ENCODE measurements at places on chromosomes 6 and 20.

DNA sequence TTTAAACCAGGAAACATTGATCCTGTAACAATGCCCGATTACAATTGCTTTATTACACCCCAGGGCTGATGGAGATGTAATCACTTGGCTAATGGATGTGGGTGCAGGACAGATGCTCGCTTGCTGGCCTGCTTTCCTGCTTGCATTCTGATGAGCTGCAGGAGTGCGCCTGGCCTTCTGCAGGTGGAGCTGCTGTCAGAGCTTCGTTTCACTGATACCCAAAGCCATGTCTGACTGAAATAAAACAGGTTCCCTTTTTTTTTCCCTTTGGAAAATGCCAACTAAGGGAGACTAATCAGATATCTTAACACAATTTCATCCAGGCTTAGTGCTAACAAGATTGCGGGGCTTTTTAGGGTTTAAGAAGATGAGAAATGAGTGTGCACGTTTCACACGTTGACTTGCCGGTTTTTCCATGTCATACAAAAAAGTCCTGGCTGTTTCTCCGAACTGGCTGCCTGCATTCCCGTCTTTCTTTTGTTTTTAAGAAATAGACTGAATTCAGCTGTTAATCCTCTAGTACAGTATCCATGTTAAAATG is 60.7 kb downstream of the VAPB start:
- no peak for DNase-seq

- no peak for DNase-seq
Measured at GRCh38 chr6:135600931-135601330, 103.4 kb upstream of the AHI1 start.

DNA sequence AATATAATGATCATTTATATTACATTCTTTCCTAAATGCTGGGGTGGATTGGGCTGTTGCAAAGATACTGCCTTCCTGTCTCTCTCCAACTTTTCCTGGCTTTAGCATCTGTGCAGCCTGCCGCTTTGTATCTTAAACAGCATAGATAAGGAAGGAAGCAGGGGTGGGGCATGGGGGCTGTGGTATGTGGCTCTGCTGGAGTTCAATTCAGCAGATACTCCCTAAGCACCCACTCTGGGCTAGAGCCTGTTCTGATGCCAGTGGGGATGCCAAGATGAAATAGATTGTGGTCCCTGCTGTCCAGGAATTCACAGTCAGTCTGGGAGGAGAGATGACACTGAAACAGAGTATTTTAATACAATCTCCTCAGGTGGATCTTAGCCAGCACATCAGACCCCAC is 56.8 kb downstream of the EIF2S2 start:
- DNase-seq = no peak

DNA sequence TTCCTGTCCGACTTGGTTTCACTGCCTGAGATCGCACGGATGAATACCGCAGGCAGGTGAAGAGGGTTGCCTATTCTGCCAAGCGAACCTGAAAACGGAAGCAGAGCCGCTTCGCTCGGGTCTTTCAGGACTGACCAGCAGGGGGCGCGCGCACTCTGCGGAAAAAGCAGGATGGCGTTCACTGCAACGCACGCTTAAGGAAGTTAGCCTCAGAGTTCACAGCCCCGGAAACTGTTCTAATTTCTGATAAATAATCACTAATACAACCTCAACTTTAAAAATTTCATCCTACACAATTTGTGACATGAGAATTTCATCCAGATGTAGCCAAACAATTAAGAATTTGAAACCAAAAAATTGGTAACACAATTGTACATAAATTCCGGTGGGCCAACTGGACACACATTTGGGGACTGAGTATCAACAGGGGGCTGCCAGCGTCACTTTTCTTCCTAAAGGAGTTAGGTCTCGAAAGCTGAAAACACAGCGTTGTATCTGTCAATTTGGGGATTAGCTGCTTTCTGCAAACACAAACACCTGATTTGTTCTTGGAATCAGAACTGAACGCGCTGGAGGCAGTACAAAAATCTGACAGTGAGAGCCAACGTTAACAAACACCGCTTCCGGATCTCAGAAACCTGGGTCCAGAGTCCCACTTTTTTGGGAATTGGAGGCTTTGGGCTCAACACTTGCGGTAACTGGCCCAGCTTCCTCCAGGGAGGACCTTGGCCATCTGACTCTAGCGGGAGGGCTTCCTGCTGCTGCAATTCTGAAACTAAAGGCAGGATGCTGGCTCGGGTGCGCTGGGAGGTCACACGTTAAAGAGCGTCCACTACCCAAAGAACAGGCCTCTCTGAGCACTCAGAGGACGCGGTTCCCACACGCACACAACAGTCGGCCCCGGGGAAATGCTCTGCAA is 8.8 kb downstream of the PXDC1 start:
- DNase-seq = no peak

DNA sequence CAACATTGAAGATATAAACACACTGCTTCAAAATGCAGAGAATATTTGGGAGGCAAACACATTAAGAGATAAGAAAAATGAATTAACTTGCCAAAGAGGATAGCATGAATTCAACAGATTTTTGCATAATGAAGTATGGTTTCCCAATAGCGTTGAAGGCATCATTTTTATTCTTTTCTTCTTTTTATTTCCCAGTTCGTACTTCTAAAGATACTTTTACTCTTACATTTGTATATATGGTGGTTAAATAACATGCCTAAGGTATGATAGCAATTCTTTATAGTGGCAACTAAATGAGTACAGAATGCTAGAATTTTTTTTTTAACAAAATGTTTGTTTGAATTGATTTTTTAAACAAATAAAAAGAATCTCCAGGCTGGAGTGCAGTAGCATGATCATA is 473.4 kb upstream of the MARCKS start:
- DNase-seq = no peak

DNA sequence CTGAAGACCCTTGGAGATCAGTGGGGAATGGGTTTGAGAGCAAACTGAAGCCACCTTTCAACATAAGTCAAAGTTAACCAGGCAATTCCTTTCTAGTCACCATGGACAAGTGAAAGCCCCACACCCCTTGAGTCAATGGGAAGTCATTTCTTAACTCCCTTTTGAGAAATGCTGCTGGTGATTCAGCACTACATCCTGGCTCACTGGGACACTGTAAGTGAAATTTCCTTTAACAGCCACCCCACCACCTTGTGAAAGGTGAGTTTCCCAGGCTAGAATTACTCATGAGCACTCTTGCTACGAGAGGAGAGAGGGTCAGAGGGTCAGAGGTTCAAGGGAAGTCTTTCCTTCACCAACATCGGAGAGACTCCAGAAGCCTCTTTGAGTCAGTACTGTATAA is 93.3 kb upstream of the MARCKS start:
- no peak for DNase-seq

- no peak for DNase-seq
Measured at GRCh38 chr6:169224716-169225115, 28.9 kb downstream of the THBS2 start.

GRCh38 chr20:48682529-48683363 is 145.1 kb downstream of the PREX1 start:
- DNase-seq = peak; percentile 95

DNA sequence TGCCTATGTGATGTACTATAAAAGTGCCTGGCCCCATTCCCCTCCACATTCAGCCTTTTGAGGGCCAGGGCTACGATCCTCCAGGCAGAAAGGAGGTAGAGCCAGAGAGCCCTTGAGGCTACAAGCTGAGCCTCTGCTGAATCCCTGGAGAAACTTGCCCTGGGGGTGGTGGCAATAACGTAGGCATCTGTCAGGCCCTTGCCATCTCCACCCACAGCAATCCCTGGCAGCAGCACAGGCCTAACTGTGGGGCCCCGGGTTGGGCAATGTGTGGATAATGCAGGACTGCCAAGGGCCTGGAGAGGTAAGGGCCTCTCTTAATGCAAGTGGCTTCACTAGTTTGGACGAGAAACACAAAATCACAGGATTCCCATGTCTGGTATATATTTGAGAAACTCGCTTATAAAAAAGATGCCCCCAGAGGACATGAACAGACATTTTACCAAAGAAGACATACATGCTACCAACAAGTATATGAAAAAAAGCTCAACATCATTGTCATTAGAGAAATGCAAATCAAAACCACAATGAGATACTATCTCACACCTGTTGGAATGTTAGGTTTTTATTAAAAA is 99.0 kb downstream of the QRSL1 start:
- no peak for DNase-seq

DNA sequence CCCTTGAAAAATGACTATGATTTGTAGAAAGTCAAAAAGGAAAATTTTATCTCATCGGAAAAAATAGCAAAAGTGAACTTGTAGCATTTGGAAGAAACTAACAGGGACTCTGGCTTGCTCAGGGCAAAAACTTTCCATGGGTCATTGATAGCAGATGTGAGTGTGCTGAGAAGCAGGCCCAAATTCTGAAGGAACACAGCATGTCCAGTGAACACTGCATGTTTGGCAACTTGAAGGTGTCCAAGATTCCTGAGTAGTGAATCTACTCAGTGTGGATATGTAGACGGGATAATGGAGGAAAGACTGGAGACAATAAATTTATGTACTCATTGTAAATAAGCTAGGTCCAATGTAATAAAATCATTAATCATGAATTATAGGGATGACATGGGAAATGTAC is 8.2 kb downstream of the SLC17A2 start:
- no peak for DNase-seq

DNA sequence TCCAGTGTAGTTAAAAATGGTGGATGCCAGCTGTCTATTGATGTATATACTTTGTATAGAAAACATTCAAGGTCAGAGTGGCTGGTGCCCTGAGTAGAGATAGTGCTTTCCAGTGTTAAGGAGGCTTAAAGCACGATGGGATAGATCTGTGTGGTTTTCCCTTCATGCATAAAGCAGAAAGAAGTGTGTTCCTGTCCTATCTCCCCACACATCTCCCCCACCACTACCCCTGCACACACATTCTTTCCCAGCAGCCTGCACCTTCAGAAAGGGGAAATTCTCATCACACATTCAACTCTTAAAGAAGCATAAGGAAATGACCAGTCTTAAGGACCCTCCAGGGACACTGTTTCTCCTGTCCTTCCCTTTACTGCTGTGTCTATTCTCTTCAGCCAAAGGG is 221.7 kb upstream of the TAB2 start:
- no peak for DNase-seq

- DNase-seq = no peak
Measured at GRCh38 chr6:41272591-41273240, 13.8 kb downstream of the TREM1 start.

DNA sequence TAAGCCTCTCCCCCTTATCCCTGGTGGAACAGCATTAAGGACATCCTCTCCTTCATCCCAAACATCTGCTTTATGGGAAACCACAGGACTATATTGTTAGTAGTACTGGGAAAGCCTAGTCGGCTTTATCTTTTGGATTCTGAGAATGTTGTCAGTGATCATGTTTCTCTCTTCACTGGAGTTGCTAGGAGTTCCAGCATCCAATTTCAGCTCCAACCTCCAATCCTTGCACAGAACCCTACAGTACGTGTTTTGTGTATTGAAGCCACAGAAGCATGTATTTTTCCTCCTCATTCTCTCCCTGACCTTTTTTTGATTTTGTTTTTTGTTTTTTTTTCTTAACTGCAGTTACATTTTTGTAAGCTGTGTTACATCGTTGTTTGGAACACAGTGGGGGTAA is 84.0 kb downstream of the PHACTR3 start:
- no peak for DNase-seq

- no peak for DNase-seq
Measured at GRCh38 chr6:43636308-43636659, 644 bp downstream of the MAD2L1BP start.

GRCh38 chr6:101626269-101626668 is 232.8 kb downstream of the GRIK2 start:
- DNase-seq = no peak

DNA sequence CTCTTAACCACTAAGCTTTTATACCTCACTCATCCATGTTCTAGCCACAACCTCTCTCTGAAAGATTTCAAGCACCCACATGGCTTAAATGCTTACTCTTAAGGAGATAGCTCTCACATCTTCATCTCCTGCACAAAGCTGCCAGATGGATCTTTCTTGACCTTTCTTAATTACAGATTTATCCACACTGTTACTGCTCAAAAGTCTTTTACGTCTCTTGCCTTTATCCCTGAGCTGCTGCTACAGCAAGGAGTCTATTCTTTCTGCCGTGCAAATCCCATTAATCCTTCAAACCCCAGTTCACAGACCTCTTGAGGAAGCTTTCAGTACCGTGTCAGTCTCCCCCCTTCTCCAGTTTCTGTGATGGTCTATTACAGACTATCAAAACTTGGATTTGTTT is 54.6 kb downstream of the B4GALT5 start:
- DNase-seq = peak; percentile 100

DNA sequence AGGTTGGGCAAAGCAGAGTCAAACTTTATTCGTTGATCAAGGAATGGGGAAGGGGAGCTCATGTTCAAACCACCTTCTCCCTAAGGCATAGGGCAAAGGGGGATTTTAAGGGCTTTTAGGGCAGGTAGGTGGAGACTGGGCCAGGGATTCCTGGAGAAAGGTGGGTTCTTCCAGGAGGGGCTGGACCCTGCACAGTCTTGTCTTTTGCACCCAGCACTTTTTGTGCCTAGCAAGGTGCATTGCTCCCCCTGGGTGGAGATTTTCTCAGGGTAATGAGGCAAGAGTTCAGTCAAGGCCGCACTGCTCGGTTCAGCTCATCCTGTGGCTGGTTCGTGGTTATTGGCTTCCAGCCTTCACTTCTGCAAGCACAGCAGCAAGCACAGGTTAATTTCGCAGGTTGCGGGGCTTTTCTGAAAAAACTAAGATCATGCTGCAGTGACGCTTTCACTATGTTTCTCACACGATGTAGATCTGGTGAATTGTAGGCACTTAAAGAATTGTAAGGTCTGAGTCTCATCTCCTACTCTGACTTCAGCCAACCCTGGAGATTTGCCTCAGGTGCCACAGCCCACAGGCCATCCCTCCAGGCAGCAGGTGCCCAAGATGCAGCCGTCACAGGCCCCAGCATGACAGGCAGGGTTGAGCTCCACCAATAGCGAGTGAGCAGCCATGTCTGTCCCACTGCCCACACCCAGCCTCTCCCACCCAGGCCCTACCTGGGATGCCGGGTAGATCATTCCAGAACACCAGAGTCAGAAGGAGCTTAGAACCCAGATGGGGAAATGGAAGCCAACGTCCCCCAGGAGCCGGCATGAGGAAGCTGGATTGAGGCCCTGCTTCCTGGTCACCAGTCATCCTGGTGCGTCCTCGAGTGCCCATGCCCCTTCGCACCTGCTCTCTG is 37.1 kb downstream of the SUN5 start:
- DNase-seq = no peak

- peak; percentile 27 for DNase-seq
Measured at GRCh38 chr20:45969712-45970634, 2.0 kb downstream of the ZNF335 start.

DNA sequence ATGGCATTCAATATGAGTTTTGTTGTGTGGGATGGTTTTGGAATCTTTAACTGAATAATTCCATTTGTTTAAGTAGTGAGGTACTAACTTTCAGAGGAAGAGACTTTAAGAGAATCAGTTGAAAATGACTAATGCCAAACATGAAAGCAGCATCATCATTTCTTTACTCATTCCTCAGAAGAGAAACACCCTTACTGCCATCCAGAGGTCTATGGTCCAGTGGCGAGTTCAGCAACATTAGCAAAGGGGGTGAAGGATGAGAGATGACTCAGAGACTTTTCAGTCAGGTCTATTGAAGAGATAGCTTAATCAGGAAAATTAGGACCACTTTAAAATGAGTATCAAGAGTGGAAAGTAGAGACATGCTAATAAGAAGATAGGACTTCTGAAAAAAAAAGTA is 118.8 kb downstream of the COL19A1 start:
- no peak for DNase-seq
